ENCODE measurements at places on chromosomes 5 and 9. TPM values are rescaled to one million over a fixed set of nuclear protein-coding genes. Genes with fewer than 3 reads are reported as not detected.

GRCh38 chr5:150183436-150183835 lies 6.4 kb upstream of the SLC6A7 start:
- H3K4me1 ChIP-seq, result peaks cover 12% of the 10 kb centered on the region
- H3K4me3 ChIP-seq, result no peak overlapping the region
- no peaks in the 10 kb centered on the region for H3K36me3 ChIP-seq
- H3K27me3 ChIP-seq, result no peaks in the 10 kb centered on the region

GRCh38 chr9:14433351-14434157 lies 119.6 kb upstream of the NFIB start:
- peaks cover 17% of the 10 kb centered on the region for H3K4me1 ChIP-seq
- no peaks in the 10 kb centered on the region for H3K36me3 ChIP-seq
- no peaks in the 10 kb centered on the region for H3K27me3 ChIP-seq
- DNase-seq, result no peak

GRCh38 chr5:120808606-120809005 lies 344.5 kb downstream of the PRR16 start:
- no peak overlapping the region for H3K4me3 ChIP-seq
- no peaks in the 10 kb centered on the region for H3K4me1 ChIP-seq
- H3K27ac ChIP-seq, result no peak overlapping the region
- H3K27me3 ChIP-seq, result no peaks in the 10 kb centered on the region

- peaks cover 6% of the 10 kb centered on the region for H3K4me1 ChIP-seq
- H3K27ac ChIP-seq, result no peak overlapping the region
- H3K36me3 ChIP-seq, result no peaks in the 10 kb centered on the region
- DNase-seq, result no peak
- H3K4me3 ChIP-seq, result no peak overlapping the region
Observed at GRCh38 chr9:115925424-115925823, 228.2 kb upstream of the PAPPA start.

Gene C5orf46
- not detected for total RNA-seq

DNA sequence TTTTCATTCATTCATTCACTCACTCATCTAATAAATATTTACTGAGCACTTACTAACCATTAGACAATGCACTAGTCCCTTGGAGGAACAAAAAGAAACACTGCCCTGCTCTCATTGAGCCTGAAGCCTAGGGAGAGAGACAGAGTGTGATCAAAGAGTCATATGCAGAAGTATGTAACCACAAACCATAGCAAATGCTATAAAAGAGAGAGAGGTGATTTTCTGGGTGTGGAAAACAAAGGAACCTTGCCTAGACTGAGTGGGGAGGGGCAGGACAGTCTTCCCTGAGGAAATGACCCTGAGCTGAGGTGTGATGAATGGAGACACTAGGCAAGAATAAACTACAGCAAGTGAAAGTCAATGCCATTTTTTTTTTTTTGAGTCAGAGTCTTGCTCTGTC lies 10.8 kb upstream of the ADRA1B start:
- H3K27ac ChIP-seq, result no peak overlapping the region
- no peak for DNase-seq
- H3K36me3 ChIP-seq, result no peaks in the 10 kb centered on the region
- H3K4me1 ChIP-seq, result peaks cover 4% of the 10 kb centered on the region

DNA sequence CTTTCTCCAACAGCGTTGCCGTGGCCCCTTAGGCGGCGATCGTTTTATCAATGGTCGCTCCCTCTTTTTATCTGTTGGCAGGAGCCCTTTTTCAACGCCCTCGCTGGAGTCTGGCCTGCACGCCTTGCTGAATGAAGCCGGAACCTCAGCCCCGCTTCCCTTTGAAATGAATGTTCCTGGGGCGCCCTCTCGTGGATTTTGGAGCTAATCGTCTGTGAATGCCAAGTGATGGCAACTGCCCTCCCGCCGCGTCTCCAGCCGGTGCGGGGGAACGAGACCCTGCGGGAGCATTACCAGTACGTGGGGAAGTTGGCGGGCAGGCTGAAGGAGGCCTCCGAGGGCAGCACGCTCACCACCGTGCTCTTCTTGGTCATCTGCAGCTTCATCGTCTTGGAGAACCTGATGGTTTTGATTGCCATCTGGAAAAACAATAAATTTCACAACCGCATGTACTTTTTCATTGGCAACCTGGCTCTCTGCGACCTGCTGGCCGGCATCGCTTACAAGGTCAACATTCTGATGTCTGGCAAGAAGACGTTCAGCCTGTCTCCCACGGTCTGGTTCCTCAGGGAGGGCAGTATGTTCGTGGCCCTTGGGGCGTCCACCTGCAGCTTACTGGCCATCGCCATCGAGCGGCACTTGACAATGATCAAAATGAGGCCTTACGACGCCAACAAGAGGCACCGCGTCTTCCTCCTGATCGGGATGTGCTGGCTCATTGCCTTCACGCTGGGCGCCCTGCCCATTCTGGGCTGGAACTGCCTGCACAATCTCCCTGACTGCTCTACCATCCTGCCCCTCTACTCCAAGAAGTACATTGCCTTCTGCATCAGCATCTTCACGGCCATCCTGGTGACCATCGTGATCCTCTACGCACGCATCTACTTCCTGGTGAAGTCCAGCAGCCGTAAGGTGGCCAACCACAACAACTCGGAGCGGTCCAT lies 10.0 kb downstream of the S1PR3 start:
- DNase-seq, result peak; percentile 87
- peaks cover 14% of the 10 kb centered on the region for H3K4me1 ChIP-seq
- no peaks in the 10 kb centered on the region for H3K27me3 ChIP-seq
- no peak overlapping the region for H3K27ac ChIP-seq
- H3K4me3 ChIP-seq, result peak overlapping the region; percentile 29
- H3K36me3 ChIP-seq, result peaks cover 4% of the 10 kb centered on the region

Gene ZNF367
- total RNA-seq, result 1.1 TPM

Gene ERAP2
- total RNA-seq, result 32.1 TPM
